ENCODE measurements at places on chromosomes 13 and 19. TPM values are rescaled to one million over a fixed set of nuclear protein-coding genes. Genes with fewer than 3 reads are reported as not detected.

RFPL4AL1 gene
- not detected for total RNA-seq

GRCh38 chr19:3324405-3324856, 42.0 kb upstream of the NFIC start:
- H3K4me1 ChIP-seq = no peaks in the 10 kb centered on the region
- H3K36me3 ChIP-seq = no peaks in the 10 kb centered on the region
- DNase-seq = peak; percentile 90
- peaks cover 22% of the 10 kb centered on the region for H3K27me3 ChIP-seq

DNA sequence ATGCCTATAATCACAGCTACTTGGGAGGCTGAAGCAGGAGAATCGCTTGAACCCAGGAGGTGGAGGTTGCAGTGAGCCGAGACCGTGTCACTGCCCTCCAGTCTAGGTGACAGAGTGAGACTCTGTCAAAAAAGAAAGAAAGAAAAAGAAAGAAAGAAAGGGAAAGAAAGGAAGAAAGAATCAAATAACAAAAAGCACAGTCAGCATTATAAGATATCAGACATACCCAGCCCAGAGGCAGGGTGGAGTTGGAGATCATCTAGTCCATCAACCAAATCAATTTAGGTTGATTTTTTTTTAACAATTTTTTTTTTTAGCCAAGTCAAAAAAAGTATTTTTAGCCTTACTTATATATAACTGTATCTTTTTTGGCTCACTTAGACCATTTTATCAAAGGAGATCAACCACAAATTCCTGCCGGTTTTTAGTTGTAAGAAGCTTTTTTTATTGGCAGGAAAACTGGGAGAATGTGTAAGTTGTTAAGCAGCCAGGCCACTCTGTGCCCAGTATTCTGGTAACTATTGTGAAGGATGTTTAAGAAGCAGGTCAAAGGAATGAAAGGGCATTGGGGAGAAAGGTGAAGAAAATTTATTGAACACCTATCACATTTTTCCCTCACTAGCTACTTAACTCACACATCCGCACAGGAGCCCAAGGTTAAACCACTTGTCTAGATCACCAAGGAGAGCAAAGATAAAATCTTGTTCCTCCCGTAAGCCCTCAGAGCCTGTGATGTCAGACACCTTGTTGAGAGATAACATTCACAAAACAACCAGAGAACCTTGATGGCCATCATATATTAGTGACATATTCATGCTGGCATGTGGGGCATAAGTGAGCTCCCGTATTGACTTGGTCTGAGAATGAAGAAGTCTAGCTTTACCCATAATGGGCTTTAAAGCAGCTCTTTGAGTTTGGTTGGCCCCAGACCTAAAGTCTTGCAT, 91.8 kb downstream of the COL4A2 start:
- no peaks in the 10 kb centered on the region for H3K36me3 ChIP-seq
- no peak overlapping the region for H3K4me3 ChIP-seq
- no peaks in the 10 kb centered on the region for H3K4me1 ChIP-seq
- DNase-seq = no peak

- H3K4me1 ChIP-seq = no peaks in the 10 kb centered on the region
- no peak for DNase-seq
- H3K36me3 ChIP-seq = no peaks in the 10 kb centered on the region
- H3K27ac ChIP-seq = no peak overlapping the region
- H3K4me3 ChIP-seq = no peak overlapping the region
- no peaks in the 10 kb centered on the region for H3K27me3 ChIP-seq
Measured at GRCh38 chr19:45267296-45267695, 16.2 kb downstream of the MARK4 start.

DNA sequence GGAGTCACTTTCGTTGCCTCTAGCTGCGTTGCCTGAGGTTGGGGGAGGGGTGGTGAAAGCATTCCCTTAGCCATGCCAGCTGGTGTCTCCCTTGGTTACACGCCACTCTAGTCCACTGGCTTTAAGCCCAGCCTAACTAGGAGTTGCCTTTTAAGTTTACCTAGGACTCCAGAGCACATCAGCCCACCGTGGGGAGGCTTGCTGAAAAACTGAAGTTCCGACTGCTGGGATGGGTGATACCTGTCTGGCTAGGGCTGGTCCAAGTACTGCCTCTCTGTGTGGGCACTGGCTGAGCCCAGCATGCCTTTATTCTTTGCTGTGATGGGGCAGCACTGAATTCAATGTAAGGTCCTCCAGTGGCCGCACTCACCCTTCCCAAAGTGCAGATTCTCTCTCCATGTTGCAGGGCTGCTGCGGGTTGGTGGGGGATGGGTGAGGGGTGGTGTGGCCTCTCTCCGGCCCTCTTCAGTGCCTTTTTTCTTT, 11.8 kb upstream of the CEACAM1 start:
- H3K36me3 ChIP-seq = no peaks in the 10 kb centered on the region
- peaks cover 2% of the 10 kb centered on the region for H3K27me3 ChIP-seq
- H3K4me3 ChIP-seq = no peak overlapping the region
- no peak overlapping the region for H3K27ac ChIP-seq
- no peak for DNase-seq

RPS15 gene
- total RNA-seq = 1,716 TPM

- no peaks in the 10 kb centered on the region for H3K4me1 ChIP-seq
- no peak for DNase-seq
- no peaks in the 10 kb centered on the region for H3K36me3 ChIP-seq
- no peak overlapping the region for H3K27ac ChIP-seq
- peaks cover 4% of the 10 kb centered on the region for H3K27me3 ChIP-seq
- no peak overlapping the region for H3K4me3 ChIP-seq
Measured at GRCh38 chr13:44096901-44097300, 217.2 kb downstream of the LACC1 start.

ELAVL3 gene
- total RNA-seq = not detected

DNA sequence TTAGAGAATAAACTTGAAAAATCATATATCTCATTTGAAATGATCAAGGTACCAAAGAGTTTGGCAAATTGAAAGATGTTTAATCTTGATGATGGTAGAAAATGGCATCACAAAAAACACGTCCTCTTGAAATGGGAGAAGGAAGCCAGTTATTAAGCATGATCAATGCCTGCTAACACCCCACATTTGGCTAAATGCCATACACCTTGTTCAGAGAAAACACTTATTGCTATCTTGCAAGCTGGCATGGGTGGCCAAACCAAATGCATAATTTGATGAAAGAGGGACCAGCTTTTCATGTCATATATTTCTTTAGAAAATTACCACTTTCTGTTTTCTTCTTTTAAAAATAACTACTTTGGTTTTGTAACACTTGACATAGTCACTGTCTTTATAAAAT, 141.3 kb downstream of the ZAR1L start:
- no peaks in the 10 kb centered on the region for H3K4me1 ChIP-seq
- no peaks in the 10 kb centered on the region for H3K27me3 ChIP-seq
- DNase-seq = no peak
- H3K4me3 ChIP-seq = no peak overlapping the region

DNA sequence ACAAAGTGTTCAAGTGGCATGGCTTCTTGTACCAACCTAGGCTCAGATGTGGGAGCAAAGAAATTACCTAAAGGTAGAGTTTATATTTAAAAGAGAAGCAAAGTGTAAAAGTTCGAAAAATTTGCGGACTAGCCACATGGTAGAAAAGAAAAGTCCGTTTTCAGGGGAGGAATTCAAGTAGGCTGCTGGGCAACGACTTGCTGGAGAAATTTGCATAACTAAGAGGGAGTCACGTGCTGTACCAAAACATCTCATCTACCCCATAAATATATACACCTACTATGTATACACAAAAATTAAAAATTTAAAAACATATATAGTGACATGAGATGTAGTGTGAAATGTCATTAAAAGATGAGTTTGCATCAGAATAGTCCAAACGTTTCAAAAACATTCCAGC, 2.1 kb upstream of the LAIR1 start:
- H3K4me1 ChIP-seq = peaks cover 51% of the 10 kb centered on the region
- no peak for DNase-seq
- peaks cover 5% of the 10 kb centered on the region for H3K27me3 ChIP-seq

GRCh38 chr19:29587059-29587458, 19.0 kb upstream of the POP4 start:
- H3K27ac ChIP-seq = peak overlapping the region; percentile 89
- no peak overlapping the region for H3K4me3 ChIP-seq
- H3K36me3 ChIP-seq = no peaks in the 10 kb centered on the region
- DNase-seq = no peak
- peaks cover 27% of the 10 kb centered on the region for H3K27me3 ChIP-seq
- peaks cover 30% of the 10 kb centered on the region for H3K4me1 ChIP-seq

S1PR2 gene
- 8.1 TPM for total RNA-seq

DNA sequence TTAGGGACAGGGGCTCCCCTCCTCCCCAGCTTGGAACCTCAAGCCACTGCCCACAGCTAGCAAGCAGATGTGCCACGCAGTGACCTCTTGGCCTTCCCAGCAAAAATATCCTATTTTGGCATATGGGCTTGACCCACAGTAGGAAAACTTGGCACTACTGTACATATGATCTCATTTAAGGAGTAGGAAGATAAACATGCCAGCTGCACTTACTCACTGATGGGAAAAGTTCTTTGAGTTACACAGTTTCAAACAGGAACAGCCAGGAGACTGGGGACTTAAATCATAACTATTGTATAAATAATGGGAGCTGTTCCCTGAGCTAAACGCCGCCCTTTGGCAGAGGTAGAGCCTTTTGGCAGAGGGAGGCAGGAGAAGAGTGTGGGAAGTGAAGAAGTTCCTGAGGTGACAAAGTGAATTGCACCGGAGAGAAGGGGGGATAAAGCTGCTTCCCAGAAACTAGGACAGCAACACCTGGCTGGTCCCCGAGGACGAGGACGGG, 6.1 kb downstream of the SACS start:
- peaks cover 6% of the 10 kb centered on the region for H3K4me1 ChIP-seq
- H3K4me3 ChIP-seq = no peak overlapping the region
- no peak for DNase-seq
- H3K27ac ChIP-seq = no peak overlapping the region
- H3K27me3 ChIP-seq = peaks cover 14% of the 10 kb centered on the region
- H3K36me3 ChIP-seq = no peaks in the 10 kb centered on the region

ANGPTL8 gene
- total RNA-seq = not detected

DNA sequence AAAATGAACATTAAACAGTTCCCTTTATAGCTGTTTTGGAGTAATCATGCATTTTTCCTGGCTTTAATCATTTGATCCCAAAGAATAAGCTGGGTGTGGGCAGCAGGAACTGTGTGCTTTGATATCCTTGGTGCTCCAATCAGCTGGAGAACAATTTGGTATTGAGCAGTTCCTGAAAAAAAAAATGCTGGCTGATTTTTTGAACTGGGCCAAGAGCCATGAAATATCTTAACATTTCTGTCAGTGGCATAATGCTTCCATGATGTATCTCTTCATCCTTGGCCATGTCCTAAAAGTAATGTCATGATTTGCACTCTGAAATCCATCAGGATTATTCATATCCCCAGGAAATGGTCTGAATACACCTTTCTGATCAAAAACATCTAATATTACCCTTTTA, 134.7 kb downstream of the LHFPL6 start:
- H3K4me1 ChIP-seq = no peaks in the 10 kb centered on the region
- no peak for DNase-seq
- H3K27ac ChIP-seq = no peak overlapping the region
- H3K36me3 ChIP-seq = no peaks in the 10 kb centered on the region
- peaks cover 26% of the 10 kb centered on the region for H3K27me3 ChIP-seq
- H3K4me3 ChIP-seq = no peak overlapping the region

- H3K27me3 ChIP-seq = peaks cover 8% of the 10 kb centered on the region
- H3K4me3 ChIP-seq = no peak overlapping the region
- DNase-seq = no peak
- H3K4me1 ChIP-seq = no peaks in the 10 kb centered on the region
- no peaks in the 10 kb centered on the region for H3K36me3 ChIP-seq
Measured at GRCh38 chr19:2577722-2578335, 101.9 kb downstream of the GADD45B start.

- DNase-seq = no peak
- peak overlapping the region; percentile 93 for H3K27ac ChIP-seq
- H3K4me1 ChIP-seq = peaks cover 57% of the 10 kb centered on the region
- H3K36me3 ChIP-seq = peaks cover 41% of the 10 kb centered on the region
- peak overlapping the region; percentile 94 for H3K4me3 ChIP-seq
Measured at GRCh38 chr19:13839938-13840304, 37.0 kb upstream of the NANOS3 start.

OR7A10 gene
- total RNA-seq = not detected

P2RY11 gene
- 46.4 TPM for total RNA-seq

GRCh38 chr19:10011974-10012373, 1.3 kb upstream of the RDH8 start:
- DNase-seq = no peak
- peaks cover 12% of the 10 kb centered on the region for H3K4me1 ChIP-seq
- no peaks in the 10 kb centered on the region for H3K36me3 ChIP-seq
- no peak overlapping the region for H3K4me3 ChIP-seq

DNA sequence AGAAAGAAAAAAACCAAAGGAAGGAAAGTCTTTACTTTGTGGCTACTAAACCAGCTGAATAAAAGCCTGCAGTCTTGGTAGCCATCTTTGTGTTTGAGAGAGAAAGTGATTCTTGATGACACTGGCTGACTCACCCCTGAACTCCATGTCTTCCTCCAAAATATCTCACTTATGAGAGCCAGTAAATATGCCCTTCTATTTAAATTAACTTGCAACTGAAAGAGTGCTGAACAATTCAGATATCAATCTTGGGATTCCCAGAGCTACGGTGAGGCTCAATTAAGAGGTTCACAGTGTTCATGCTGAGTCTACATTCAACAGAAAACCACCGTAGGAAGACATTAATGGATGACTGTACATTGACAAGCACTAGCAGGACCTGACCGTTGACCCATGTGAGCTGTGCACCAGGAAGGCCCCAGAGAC, 57.9 kb downstream of the KCTD12 start:
- H3K4me1 ChIP-seq = peaks cover 6% of the 10 kb centered on the region
- no peak overlapping the region for H3K27ac ChIP-seq
- H3K27me3 ChIP-seq = peaks cover 3% of the 10 kb centered on the region
- H3K4me3 ChIP-seq = no peak overlapping the region

DNA sequence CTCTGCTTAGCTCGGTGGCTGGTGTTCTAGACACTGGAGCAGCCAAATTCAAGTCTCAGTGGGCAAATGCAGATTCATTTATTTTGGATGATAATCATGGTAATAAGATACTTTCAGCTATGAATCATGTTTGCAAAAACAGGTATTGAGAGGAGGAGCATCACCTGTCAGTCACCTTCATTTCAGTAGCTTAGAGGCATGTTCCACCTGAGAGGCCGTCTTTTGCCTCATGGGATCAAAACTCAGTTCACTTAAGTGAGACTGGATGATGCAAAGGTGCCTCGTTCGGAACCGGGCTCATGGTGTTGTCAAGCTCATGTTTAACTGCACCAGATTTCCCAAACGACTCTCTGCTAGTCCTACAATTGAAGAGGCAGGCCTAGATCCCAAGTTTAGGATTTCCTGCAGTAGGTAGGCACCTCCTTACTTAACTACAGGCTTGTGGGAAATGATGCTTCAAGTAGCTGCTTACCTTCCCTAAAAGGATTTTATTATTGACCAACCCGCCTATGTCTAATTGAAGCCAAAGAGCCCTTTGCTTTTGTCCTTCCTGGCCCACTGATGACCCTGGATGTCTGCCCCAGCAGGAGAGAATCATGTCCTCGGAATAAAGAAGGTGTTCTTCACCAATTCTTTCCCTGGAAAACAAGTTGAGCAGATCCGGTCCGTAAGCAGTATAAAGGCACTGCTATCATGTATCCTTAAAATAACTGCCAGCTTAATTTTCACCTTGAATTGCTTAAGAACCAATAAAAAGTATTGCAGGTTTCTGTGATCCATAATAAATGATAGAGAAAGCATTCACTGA, 60.0 kb downstream of the ZAR1L start:
- H3K4me3 ChIP-seq = no peak overlapping the region
- H3K36me3 ChIP-seq = peaks cover 3% of the 10 kb centered on the region
- no peaks in the 10 kb centered on the region for H3K4me1 ChIP-seq
- H3K27me3 ChIP-seq = no peaks in the 10 kb centered on the region
- H3K27ac ChIP-seq = no peak overlapping the region
